ENCODE measurements at places on chromosomes 7 and 10.

DNA sequence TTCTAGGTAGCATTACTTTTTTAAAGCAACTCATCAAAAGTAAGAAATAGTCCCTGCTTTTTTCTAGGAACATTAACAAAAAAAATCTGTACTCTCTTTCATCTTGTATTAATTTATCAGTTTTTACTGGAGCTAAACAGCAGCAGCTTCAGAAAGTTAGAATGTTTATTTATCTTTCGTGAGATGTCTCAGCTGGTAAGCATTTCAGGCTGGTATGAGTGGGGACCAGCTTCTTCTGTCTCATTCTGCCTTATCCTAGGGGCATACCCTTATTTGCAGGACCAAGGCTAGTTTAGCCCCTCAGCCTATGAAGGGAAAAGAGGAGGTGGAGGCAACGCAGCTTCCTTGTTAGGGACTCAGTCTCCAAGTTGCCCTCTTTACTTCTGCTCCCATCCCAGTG is 35.1 kb downstream of the LANCL2 start:
- no peak for DNase-seq

DNA sequence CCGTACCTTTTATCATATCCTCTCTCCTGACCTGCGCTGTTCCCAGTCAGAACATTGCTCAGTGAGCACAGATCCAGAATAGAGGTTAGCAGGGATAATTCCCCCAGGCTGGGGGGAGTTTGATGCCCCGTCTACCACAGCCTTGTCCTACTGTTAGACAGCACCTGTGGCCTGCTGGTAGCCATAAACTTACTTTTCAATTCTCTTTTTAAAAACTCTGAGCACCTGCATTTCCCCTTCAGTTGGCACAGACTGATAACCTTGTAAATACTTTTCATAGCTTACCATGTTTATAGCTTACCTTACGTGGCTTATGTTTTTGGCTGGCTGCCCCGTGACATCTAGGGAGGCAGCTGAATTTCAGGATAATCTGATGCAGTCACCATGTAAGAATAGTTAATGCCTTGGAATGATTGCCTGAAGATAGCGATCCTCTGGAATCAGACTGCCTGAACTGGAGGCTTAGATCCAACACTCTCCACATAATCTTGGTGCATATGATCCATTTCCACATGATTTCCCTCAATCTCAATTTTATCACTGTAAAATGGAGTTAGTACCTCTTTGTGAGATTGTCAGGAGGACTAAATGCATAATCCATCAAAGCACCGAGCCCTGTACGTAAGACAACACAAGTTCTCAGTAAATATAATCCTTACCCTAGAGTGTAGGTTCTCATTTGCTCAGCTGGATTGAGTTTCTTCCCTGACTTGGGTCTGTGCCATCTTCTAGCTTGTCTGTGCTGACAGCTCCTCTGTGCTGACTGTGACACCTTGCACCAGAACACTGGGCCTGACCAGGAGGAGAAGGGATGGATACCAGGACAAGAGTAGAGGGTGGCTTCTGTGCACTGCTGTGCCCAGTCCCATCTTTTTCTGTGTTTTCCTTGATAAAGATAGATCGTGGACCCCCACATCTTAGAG is 111.7 kb upstream of the GJD4 start:
- no peak for DNase-seq

- no peak for DNase-seq
These were observed 126.8 kb downstream of the MAD1L1 start for GRCh38 chr7:2105917-2106316.

DNA sequence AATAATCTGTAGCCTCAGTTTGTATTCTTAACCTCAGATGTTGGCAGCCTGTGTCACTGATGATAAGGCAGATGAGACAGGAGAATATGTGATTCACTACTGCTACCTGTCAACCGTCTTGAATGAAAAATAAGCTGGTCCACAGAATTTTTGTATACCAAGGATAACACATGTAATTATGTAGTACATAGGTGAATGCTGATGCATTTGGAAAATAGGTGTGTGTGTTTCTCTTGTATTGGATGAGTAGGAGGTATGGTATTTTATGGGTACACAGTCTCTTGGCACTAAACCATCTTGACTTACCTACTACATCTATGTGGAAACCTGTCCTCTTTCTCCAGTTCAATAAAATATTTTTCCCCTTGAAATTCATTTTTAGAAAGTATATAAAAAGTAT is 20.7 kb upstream of the ZRANB1 start:
- no peak for DNase-seq

Measured in central memory CD8-positive, alpha-beta T cell (primary cell).